ENCODE measurements at places on chromosomes 6 and 20.

GRCh38 chr6:168015009-168015408 is 17.5 kb downstream of the KIF25 start:
- no peak for DNase-seq

DNA sequence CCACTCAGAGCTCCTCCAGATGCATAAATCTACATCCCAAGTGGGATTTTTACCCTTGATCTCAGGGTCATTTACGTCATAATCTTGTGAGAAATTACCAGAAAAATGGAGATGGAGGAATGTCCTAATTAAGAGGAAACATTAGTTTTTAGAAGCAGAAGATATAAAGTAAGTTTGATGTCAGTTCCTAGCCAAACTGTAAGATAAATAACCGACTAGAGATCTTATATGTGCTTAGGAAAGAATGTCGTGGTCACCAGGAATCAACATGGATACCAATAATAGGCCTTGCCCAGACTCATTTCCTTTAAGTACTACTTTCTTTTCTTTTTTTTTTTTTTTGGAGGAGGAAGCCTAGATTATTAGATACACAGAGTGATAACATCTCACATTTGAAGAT is 186.9 kb downstream of the UTRN start:
- no peak for DNase-seq

- no peak for DNase-seq
Observed at GRCh38 chr6:36639171-36639808, 39.2 kb upstream of the CDKN1A start.

DNA sequence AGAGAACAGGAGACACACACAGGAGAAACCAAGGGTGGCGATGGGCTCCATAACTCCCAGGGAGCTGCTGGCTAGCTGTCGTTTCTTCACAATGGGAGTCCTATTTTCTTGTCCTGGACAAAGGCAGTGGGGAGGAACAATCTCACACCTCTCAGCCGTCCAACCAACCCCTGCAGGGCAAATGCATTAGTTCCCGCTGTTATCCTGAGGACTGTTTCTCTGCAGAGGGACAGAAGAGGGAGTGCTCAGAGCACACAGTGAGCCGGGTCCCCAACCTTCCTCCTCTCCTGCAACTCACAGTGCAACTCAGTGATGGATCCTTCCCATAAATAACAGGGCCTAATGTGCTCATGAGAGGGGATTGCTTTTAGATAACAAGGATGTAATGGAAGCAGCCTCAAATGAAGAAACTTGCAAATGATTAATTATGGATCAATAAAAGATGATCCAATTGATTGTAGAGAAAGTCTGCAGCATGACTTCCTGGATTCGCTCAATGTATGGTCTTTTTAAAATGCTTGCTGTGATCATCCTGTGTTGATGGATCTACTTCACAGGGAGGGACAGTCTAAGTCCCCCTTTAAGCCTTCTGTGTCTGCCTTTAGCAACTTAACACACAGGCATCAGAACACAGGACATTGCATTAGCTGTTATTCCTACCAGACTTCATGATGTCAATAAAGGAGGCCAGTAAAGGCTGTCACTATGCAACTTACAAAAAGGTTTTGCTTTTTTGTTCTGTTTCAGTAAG is 453.4 kb upstream of the AGPAT4 start:
- no peak for DNase-seq

DNA sequence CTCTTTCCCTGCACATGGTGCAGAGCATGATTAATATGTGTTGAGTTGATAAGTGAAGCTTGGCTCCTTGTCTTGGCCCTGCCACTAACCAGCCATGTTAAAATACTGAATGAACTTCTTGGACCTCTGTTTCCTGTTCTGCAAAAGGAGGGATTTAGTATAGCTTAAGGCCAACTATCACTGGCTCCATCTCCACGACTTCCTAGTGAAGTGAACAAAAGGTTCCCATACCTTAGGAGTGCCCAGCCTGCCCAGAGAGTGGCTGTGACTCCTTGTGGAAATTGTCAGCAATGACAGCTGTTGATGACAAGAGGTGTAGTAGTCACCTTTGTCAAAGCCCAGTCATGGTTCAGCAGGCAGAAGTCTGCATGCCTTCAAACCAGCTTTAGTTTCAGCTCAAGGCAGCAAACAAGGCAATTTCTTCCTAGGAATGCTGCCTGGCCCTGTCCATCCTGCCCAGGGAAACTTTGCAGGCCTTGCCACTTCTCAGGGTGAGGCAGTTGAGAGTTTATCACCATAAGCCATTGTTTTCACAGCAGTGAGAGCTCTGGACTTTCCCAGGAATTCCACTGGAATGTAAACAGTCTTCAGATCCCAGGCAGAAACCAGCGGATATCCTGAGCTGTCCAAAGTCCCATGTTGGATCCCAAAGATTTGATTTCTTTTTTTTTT is 169.7 kb upstream of the TNFAIP3 start:
- DNase-seq = peak; percentile 91

DNA sequence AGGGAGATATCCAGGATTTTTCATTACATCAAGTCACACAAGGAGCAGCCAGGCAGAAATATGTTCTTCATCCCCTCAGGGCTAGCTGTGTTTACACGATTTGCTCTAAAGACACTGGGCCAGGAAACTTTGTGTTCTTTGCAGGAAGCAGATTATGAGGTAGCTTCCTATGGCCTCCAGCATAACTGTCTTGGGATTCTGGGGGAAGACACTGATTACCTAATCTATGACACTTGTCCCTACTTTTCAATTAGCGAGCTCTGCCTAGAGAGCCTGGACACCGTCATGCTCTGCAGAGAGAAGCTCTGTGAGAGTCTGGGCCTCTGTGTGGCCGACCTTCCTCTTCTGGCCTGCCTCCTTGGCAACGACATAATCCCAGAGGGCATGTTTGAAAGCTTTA is 11.2 kb downstream of the FAM120B start:
- peak; percentile 67 for DNase-seq

GRCh38 chr6:20417819-20418218 is 16.1 kb downstream of the E2F3 start:
- DNase-seq = no peak

GRCh38 chr20:48823476-48823875 is 4.3 kb downstream of the PREX1 start:
- peak; percentile 61 for DNase-seq

- DNase-seq = no peak
Observed at GRCh38 chr6:149567194-149567586, 1.0 kb downstream of the GINM1 start.

GRCh38 chr6:130303431-130303830 is 62.4 kb upstream of the TMEM200A start:
- DNase-seq = no peak

DNA sequence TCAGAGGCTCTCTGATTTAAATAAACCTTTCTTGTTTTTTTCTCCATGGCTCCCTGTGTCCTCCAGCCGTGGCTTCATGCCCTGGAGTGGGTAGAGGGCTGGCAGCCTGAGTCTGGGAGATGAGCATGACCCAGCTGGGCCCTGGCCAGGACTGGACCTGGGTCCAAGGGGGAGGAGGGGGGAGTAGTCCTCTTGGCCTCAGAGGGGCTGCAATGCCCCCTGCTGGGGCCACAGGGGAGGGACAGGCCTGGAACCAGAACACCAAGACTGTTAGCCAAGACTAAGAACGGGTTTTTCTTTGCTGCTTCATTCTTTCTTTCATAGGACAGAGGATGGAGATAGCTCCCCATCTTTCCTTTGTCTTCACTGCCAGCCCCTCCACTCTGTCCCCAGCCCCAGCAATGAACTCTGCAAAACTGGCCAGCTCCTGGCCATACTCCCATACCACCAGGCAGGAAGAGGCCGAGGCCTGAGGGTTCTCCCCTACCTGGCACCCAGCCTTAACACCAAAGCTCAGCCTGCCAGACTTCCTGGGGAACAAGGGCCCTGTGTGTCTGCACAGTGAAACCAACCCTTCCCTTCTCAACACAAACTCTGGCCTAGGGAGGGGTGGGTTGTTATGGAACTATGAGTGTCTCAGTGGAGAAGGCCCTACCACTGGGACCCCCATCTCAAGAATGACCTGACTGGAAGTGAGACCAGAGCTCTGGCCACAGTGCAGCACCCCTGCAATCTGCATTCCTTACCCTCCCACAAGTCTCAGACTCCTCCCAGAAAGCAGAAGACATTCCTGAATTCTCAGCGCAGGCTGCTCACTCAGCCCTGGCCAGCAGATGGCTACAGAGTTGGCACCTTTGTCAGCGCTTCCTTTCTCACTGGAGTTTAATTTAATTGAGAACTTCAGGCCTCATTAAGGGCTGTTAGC is 11.0 kb downstream of the SLC29A1 start:
- no peak for DNase-seq

- DNase-seq = no peak
Observed at GRCh38 chr6:68747110-68747790, 112.2 kb downstream of the ADGRB3 start.

GRCh38 chr20:53322651-53323050 is 271.0 kb downstream of the ZNF217 start:
- no peak for DNase-seq

GRCh38 chr6:119112812-119113530 is 34.5 kb upstream of the FAM184A start:
- DNase-seq = no peak

- DNase-seq = no peak
Observed at GRCh38 chr20:57458400-57459160, 66.4 kb downstream of the CTCFL start.

DNA sequence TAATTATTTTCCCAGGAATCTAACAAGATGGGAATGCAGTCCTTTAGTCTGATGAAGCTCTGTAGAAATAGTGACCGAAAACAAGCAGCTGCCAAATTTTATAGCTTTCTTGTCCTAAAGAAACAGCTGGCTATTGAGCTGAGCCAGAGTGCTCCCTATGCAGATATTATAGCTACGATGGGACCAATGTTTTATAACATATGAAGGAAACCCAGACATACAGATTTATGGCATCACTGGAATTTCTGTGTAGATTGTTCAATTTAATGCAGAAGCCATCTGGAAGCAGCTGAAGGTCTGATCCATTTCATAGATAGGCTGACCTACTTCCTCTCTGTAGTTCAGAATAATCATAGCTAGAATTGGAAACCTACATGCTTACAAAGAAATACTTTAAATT is 11.8 kb upstream of the SNPH start:
- DNase-seq = no peak

DNA sequence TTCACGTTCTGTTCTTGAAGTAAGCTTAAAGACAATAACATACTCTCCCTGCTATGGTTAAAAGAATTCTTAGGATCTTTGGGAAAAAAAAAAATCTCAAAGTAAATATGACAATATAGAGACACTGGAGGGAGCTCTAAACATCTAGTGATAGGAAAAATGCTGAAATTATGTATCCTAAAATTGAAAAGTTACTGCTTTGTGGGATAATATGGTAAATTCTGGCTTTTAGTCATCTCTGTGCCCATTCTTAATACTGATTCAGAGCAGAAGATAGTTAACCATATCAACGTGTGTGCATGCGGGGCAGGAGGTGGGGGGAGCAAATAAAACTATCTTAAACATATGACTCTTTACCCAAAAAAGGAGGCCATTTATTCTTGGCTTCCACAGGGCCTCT is 165.4 kb downstream of the GMPR start:
- no peak for DNase-seq

GRCh38 chr6:38169977-38170526 is 350.5 kb downstream of the ZFAND3 start:
- DNase-seq = no peak

- DNase-seq = no peak
Observed at GRCh38 chr20:22572491-22572890, 11.9 kb downstream of the FOXA2 start.

DNA sequence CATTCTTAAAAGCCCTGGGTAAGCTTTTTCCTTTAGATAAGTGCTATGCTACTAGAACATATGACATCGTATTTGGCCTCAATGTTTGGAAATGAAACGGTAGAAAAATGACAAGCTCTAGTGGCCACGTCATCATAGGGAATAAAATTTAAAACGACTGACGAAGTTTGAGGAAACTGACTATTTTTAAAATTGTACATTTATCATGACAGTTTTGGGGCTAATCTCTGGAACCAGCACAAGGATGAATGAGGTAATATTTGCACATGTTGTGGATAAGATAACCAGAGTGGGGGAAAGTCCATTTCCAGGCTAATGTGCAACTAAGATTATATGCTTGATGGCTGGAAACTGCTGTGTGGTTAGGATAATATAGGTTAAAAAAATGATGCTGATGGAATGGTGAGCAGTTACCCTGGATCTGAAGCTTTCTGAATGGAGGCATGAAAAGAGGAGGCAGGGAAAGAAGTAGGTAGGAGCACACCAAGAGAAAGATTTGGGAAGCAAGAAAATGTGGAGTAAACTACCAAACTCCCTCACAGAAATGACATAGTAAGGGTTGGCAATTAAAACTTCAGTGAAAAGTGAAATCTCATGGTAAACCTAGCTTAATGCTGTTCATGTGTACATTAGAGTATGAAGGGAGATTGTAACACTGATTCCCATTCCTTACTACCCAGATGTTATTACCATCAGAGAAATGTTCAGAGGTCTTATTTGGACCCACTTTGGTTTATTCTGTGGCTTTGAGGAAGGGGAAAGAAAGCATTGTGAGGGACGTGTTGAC is 42.7 kb upstream of the CEP162 start:
- no peak for DNase-seq

DNA sequence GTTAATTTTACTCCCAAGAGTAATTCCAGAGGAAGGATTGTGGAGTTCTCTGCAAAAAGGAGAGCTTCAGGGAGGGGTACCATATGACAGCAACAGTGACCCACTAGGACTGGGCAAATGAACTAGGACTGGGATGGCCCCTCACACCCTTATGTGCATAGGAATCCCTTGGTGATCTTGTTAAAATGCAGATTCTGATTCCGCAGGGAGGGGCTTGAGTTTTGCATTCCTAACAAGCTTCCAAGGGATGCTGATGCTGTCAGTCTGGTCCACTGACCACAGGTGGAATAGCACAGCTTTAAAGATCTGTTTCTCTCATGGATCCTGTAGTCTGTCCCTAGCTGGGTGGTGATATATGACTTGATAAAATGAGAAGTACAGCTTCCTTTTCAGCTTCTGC is 6.3 kb upstream of the FOXA2 start:
- no peak for DNase-seq

GRCh38 chr20:58869662-58870227 is 17.2 kb downstream of the GNAS start:
- no peak for DNase-seq

- DNase-seq = no peak
Observed at GRCh38 chr6:3250231-3250675, 8.5 kb upstream of the PSMG4 start.

DNA sequence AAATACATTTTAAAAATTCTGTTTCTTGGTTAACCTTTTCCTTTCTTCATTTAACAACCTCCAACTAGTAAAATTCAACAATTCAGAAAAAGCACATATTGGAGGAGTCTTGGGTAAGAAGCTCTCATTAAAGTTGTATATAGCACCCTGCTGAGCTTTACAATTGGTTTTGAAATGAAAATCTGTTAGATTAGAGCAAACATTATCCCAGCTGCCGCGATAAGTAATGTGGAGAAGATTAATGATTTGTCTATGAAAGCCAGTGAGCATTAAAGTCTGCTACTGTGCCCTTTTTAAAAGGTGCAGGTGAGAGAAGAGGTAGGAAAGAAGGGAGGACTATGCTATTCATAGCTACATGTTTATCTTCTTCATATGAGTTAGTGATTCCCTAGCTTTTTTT is 201.5 kb downstream of the ZFAND3 start:
- DNase-seq = no peak

Measured in pulmonary artery endothelial cell (primary cell).